ENCODE measurements at places on chromosomes 1 and 21. TPM values are rescaled to one million over a fixed set of nuclear protein-coding genes. Genes with fewer than 3 reads are reported as not detected.

GRCh38 chr1:181551249-181551648 is 67.9 kb downstream of the CACNA1E start:
- H3K36me3 ChIP-seq: no peaks in the 10 kb centered on the region
- no peak overlapping the region for H3K27ac ChIP-seq
- no peaks in the 10 kb centered on the region for H3K27me3 ChIP-seq
- DNase-seq: no peak

GRCh38 chr1:3636531-3636930 is 11.7 kb downstream of the TPRG1L start:
- H3K4me3 ChIP-seq: no peak overlapping the region
- no peaks in the 10 kb centered on the region for H3K4me1 ChIP-seq
- peaks cover 54% of the 10 kb centered on the region for H3K36me3 ChIP-seq
- H3K27me3 ChIP-seq: no peaks in the 10 kb centered on the region

Gene OR10K2
- not detected for total RNA-seq

- DNase-seq: no peak
- no peak within 1 kb of the TSS for H3K27ac ChIP-seq
- H3K4me3 ChIP-seq: no peak within 1 kb of the TSS
Observed at GRCh38 chr1:150808121-150808520, at the start of gene CTSK. TSS of gene CTSK (minus strand) at chr1:150808260. CDS start at chr1:150806805, 1,455 bp downstream.

- H3K4me1 ChIP-seq: peaks cover 30% of the 10 kb centered on the region
- H3K27me3 ChIP-seq: no peaks in the 10 kb centered on the region
- H3K27ac ChIP-seq: peak overlapping the region; percentile 26
- H3K4me3 ChIP-seq: no peak overlapping the region
- H3K36me3 ChIP-seq: no peaks in the 10 kb centered on the region
Observed at GRCh38 chr1:20058531-20058930, 11.5 kb upstream of the PLA2G5 start.
